ENCODE measurements at places on chromosomes 1 and 21.

DNA sequence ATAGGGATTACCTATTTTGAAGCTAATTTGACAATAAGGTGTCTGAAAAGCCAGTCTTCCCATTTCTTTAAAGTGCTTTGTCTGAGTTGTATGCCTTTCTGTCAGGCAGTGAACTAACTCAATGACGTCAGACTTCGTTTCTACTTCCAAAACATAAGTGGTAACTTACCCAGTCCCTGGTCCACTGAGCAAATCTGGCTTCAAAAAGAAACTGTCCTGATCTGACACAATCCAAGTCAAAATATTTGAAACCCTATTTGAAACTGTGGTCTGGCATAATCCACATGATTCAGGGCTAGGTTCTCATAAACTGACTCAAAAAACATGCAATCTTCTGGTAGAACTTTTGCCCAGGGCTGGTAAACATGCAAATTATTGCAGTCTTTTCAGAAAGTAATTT, 34.0 kb downstream of the DIRAS3 start:
- no peak for DNase-seq

- no peak for DNase-seq
Measured at GRCh38 chr1:193416226-193417024, 230.0 kb upstream of the B3GALT2 start.

DNA sequence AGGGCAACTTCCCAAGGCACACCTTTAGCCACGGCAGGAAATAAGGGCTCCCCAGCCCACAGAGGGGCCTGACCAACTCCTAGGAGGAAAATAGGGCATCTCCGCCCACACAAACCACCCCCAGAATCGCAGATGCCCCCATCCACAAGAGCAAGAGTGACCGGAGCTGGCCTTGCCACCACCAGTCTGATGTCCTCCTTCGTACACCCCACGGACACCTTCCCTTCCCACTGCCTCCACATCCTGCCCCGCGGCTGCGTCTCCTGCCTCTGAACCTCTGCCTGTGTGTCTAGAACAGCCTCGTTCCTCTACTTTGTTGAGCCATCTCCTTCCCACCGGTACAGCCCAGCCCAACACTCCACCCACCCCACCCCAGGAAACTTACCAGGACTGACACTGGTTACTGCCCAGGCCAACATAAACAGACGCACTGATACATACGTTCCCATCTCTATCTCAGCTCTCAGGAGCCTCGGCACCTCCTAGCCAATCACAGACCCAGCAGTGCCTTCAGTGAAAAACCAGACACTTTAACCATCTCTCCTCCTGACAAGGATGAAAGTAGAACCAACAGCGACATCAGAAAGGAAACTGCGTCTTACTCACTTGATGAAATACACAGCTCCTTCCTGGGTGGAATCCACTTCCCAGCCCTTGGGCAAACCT, 7.6 kb upstream of the PLEKHA6 start:
- no peak for DNase-seq

DNA sequence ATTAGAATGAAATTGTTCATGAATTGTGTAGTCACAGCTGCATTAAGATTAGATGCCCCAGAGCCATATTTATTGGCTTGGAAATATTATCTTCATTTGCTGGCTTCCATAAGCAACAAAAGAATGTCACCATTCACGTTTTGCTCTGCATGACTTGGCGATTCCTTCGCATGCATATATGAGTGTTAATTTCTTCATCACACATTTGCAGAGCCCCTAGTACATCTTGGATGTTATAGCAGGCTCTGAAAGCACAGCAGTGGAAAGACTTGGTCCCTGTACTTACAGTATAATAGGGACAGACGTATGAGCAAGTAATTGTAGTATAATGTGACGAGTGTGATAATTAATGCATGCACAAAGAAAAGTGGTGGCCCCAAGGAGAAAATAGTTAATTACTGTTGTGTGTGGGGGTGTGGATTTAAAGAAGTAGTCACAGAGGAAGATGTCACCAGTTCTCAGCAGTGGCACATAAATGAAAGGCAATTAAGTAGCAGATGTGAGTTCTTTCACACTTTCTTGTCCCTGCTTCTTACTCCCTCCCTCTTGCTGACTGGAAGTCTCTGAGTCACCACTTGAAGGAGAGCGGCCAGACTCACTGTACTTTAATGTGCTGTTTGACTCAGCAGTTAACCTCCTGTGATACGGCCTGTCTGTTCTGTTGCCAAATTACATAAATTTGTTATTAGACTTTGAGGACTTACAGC, 21.0 kb downstream of the S100A10 start:
- DNase-seq: peak; percentile 85

- no peak for DNase-seq
Measured at GRCh38 chr1:92879316-92879968, 47.6 kb downstream of the RPL5 start.

DNA sequence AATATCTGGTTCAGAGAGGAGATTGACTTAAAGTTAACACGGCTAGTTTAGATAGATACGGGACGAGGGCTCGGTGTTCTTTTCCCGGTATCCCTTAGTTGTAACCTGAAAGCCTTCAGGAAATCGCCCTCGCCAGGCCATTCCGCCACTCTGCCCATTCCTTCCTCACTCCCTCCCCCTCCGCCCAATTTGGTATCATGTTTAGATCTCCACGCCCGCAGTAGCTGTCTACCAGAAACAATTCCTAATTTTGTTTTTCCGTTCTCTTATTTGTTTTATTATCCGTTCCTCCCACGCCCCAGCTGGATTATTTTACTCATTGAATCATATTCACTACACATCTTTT, 685 bp upstream of the VAMP4 start:
- peak; percentile 62 for DNase-seq

GRCh38 chr1:153389401-153389800, 1.5 kb downstream of the S100A8 start:
- DNase-seq: no peak

GRCh38 chr1:29210278-29211085, 20.3 kb downstream of the MECR start:
- no peak for DNase-seq

- no peak for DNase-seq
Measured at GRCh38 chr1:17672226-17672625, 82.9 kb upstream of the ACTL8 start.

Measured in hematopoietic multipotent progenitor cell treated with erythropoietin and hydrocortisone succinate and interleukin-3 and kit ligand, for 8 days (in vitro differentiated cells).